ENCODE measurements at places on chromosomes 5 and 9.

- DNase-seq = no peak
Observed at GRCh38 chr5:168377525-168377924, 86.1 kb downstream of the WWC1 start.

DNA sequence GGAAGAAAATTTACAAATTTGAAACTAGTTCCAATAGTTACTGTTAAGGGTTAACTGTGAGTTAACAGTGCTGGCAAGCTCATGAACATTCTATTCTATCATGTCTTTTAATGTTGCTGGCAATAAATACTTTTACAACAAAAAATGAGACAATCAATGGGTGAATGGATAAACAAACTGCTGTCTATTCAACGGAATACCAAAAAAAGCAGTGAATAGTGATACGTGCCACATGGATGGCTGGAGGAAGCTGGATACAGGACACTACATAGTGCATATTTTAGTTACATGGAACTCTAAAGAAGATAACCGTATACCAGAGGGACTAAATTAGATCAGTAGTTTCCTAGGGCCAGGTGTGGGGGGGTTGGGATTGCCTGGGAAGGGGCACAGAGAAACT, 155.8 kb upstream of the RETREG1 start:
- no peak for DNase-seq

- no peak for DNase-seq
Observed at GRCh38 chr9:99264070-99264680, 42.1 kb downstream of the SEC61B start.

- DNase-seq = peak; percentile 2
Observed at GRCh38 chr9:83219154-83219923, 156.4 kb upstream of the RASEF start.

GRCh38 chr9:87880683-87881082, 2.0 kb upstream of the SPATA31E1 start:
- DNase-seq = no peak

DNA sequence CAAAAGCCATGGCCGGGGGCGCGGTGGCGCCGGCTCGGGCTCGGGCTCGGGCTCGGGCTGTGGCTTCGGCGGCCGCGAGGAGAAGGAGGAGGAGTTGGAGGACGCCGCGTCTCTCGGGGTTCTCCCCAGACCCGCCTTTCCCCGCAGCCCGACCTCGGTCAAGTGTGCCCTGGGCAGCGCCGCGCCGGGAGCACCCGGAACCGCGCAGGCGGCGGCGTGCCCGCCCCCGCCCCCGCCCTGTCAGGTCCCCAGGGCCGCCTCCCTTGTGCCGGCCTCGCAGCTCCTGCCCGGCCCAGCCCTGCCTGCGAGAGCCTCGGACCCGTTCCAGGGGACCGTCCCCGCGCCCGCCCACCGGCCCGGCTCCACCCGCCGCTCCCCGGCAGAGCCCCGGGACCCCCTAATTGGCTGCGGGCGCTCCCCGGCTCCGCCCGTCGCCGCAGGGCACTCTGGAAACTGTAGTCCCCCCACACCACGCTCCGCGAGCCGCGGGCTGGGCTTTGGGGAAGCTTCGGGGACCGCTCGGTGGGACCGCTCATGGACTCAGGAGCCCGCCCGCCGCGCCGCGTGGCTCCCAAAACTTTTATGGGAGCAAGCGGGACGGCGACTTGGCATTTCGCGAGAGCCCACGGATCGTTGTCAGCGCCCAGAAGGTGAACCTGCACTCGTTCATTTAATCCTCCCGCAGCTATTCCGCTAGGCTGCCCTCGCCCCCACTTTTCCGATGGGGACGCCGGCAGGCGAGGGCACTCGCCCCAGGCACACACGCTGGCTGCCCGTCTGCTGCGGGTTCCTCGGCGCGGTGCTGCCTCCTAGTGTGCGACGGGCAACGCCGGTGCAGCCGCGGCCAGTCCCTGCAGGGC, at the start of gene STK10:
TSS of gene STK10 (minus strand) at position 192 of the 860 bp plus-strand sequence. CDS start at position 10, 182 bp downstream.
- peak; percentile 67 for DNase-seq

All from stimulated activated CD8-positive, alpha-beta memory T cell treated with anti-CD3 and anti-CD28 coated beads, Interleukin-15, amount 100 ng/mL, for 24 hours (primary cell).